ENCODE measurements at places on chromosomes 7 and 10.
A peak's percentile ranks its signal among the peaks of the same experiment; 100 is the strongest.

DNA sequence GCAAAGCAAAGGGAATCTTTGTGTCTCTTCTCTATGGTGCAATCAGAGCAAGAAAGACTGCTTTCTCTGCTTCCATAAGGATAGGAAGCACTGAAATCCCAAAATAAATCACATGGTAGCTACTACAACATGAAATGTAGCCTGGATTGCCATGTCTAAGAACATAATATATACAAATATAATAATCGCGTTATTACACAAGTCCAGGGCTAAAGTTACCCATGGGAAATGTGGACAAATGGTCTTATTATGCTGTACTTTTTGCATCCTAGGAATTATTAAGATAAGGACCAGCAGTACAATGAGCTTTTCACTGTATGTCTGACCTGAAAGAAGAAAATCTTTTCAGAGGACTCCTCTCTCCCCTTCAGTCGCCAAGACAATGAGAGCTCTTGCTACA is 23.5 kb upstream of the PPP3CB start:
- no peak for DNase-seq

DNA sequence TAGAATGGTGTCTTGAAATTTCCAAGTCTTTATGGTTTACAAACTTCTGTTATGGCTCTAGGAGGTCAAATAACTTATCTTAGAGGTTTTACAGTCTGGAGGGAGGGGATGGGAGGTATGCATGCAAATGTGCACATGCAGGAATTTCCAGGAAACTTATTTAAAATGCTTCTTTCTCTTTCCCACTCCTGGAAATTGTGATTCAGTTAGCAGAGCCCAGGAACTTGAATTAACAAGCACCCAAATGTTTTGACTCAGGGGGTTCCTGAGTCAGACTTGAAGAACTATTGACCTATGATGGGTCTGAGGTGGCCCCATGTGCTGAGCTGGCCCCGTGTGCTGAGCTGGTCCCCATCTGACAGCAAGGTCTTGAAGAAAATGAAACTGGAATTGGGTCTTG is 669.4 kb downstream of the INHBA start:
- DNase-seq: no peak

DNA sequence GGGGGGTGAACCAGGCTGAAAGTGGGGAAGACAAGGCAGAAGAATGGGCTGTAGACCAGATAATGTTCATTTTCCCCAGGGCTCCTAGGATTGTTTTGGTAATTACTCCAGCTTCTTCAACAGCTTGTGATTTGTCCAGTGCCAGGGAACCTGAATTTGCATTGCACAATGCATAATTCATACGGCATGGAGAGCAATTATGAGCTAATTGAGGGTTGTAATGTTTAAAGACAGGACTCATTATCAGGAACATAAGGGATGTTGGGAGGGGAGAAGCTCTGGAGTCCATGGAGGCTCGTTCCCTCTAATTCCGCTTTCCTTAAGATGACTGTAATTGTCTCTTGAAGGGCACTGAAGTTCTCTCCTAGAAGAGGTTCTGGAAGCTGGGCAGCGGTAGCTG is 405.0 kb upstream of the ZMIZ1 start:
- no peak for DNase-seq

GRCh38 chr10:52994370-52994769 is 221.8 kb upstream of the MBL2 start:
- no peak for DNase-seq

DNA sequence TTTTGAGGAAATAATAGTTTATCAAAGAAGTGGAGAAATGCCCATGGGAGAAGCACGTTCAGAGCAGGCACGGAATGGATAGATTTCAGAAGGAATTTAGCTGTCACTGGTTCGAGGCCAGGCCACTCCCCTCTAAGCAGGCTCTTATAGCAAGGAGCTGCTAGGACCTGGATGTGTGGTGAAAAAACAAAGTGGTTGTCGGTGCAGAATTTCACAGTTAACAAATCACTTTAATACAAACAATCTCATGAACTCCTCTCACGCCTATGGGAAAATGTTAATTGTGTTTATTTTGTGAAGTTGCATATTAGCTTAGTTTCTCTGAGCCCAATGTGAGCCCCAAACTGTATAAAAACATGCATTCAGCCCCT is 176.3 kb downstream of the PKD1L1 start:
- peak; percentile 16 for DNase-seq

DNA sequence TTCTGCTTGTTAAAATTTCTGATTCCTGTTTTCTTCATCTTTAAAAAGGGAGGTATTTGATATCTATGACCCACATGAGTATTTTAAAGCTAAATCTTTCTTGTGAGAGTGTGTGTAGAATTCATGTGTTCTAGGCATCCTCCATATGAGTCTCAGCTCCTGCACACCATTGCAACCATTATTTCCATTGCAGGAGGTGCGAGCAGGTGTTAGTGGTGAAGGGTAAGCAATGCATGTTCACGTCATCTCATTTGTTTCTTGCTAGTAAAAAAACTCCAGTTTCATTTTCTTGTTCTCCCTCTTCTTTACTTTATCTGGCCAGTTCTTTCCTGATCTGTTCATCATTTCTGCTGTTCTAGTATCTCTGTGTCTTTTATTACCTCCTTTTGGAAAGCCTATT is 100.5 kb downstream of the ADRA2A start:
- no peak for DNase-seq

DNA sequence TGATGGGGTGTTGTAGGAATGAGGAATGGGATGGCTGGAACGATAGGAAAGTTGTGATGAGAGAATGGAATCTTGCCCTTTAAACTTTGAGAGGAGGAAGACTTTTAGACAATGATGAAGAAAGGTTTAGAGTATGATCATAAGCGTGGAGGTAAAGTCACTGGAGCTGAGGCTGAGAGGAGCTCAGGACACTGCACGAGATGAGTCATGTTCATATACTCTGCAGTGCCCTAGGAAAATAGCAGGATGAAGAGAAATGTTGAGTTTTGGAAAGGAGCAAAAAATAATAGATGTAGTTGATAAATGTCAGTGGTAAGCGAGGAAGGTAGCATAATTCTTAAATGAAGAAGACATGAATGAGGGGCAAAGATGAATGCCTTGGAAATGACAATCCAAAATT is 28.3 kb upstream of the CUL1 start:
- DNase-seq: no peak

GRCh38 chr10:87740254-87740655 is 77.8 kb downstream of the ATAD1 start:
- DNase-seq: peak; percentile 91

DNA sequence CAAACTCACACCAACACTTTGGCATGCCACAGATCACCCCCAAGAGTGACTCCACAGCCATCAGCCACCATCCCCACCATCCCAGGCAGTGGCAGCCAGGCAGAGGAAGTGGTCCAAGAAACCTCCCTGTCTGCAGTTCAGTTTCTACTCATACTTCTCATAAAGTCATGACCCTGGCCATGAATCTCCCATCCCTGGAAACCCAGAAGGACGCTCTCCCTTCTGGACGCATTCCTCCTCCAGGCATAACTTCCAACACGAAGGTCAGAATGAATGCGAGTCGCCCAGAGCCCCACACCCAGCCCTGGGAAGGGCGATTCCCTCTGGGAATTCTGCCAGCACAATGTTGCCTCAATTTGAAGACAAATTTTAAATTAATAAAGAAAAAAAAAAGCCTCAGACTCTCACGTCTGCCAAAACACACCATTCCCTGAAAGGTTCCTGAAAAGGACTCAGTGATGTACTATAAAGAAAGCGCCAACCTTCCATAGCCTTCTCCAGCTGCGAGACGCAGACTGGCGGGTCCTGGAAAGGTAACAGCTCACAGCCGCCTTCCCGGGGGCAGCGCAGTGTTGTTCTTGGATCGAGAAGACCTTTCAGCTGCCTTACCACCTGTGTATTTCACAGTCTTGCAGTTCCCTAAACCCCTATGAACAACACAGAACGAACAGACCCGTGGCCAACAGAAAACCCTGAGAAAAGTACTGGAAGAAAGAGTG is 307.6 kb downstream of the FRMD4A start:
- DNase-seq: no peak

GRCh38 chr10:127067542-127068194 is 128.7 kb downstream of the INSYN2A start:
- no peak for DNase-seq

- no peak for DNase-seq
These were observed 12.3 kb upstream of the MRPS33 start for GRCh38 chr7:141027043-141027442.

DNA sequence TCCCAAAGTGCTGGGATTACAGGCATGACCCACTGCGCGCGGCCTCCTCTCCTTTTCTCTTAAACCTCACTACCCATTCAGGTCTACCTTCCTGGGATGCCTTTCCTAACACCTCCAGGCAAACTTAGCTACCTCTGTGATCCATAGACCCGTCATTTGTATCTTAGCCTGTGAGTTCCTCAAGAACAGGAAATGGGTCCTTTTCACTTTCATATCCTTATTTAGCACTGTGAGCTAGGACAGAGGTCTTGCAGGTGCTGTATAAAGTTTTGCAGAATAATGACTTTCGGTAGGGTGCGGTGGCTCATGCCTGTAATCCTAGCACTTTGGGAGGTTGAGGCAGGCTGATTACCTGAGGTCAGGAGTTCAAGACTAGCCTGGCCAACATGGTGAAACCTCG is 215.7 kb downstream of the RELN start:
- no peak for DNase-seq

GRCh38 chr10:93110472-93111146 is 36.9 kb downstream of the CYP26A1 start:
- no peak for DNase-seq

DNA sequence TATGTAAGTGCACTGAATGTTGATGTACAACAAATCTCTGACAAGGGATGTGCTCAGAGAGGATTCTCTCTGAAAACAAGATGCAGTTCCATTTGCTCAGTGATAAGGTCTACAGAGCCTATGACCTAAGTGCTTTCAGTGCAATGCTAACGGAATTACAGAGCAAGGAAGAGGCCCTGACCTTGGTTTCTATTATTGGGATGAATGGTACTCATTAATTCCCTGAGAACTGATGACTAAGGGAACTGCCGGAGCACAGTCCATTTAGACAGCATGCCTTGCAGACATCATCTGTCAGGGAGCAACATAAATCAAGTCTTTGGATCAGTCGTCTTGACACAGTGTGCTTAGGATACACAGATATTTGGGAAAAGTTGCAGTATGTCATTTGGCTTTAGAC is 340.8 kb downstream of the PHTF2 start:
- DNase-seq: no peak

DNA sequence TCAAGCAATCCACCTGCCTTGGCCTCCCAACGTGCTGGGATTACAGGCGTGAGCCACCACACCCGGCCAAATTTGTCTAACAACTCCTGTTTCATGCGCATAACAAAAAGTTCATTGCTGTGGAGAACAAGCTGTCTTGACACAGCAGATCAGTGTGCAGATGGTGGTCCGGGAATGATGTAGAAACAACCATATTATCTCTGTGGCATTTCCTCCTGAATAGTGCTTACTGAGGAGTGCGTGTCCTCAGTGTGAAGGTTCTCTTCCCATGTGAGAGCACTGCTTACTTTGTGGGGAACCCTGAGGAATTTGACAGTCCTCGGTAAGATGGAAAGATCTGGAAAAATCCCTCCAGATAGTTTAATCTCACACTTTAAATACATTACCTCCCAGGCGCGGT is 30.3 kb upstream of the ZNF438 start:
- no peak for DNase-seq

DNA sequence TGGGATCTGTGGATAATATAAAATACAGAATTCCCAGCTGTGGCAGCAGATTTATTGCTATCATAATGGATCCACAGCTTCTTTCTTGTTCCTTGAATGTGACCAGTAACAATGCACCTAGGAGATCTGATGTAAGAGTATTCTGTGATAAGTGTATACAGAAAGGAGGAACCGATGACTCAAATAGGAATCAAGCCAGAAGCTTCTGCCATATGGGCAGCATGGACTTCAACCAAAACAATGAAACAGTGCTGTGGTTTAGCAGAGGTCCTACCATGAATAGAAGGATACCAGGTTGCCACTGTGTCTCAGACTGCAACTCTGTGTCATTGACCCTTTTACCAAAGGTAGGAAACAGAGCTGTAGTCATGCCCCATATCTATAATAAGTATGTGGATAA is 81.8 kb downstream of the PTPRZ1 start:
- DNase-seq: peak; percentile 32

Data from choroid plexus epithelial cell (primary cell).